ENCODE measurements at places on chromosomes 1 and 21.

DNA sequence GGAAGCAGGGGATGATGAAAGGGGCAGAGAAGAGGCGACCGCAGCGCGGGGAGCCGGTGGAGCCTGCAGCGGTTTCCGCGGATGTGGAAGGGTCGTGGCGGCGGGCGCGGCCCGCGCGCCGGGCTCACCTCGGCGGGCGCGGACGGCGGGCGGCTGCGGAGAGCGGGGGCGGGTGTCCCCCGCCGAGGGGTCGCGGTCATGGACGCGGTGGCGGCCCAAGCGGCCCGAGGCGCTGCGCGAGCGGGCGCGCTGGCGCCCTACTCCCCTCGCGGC lies 572 bp downstream of the LPGAT1 start:
- peak; percentile 25 for DNase-seq

DNA sequence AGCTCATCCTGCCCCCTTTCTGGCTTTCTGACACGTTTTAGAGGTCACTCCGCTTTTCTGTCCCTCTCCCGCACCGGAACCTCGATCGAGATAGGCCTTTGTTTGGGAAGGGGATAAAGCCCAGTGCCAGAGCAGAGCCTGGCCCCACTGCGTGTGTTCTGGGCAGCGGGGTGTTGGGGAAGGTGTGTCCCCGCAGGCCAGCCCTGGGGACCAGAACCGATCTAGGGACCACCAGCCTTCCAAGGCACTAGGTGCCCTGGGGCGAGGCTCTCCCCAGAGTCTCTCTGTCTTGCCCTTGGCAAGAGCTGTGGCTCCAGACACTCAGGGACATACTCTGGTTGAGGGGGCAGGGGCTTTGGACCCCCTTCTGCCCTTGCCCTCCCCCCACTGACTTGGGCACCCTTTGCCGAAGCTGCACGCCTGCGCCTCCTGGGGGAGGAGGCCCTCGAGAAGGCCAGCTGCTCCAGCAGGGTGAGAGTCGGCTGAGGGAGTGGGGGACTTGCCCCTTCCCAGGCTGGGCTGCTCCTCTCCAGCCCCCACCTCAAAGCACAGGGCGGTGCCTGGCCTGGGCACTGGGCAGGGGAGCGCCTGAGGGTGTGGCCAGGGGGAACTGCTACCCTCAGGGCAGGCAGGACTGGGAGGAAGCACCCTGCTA lies 16.4 kb downstream of the PRXL2B start:
- no peak for DNase-seq

DNA sequence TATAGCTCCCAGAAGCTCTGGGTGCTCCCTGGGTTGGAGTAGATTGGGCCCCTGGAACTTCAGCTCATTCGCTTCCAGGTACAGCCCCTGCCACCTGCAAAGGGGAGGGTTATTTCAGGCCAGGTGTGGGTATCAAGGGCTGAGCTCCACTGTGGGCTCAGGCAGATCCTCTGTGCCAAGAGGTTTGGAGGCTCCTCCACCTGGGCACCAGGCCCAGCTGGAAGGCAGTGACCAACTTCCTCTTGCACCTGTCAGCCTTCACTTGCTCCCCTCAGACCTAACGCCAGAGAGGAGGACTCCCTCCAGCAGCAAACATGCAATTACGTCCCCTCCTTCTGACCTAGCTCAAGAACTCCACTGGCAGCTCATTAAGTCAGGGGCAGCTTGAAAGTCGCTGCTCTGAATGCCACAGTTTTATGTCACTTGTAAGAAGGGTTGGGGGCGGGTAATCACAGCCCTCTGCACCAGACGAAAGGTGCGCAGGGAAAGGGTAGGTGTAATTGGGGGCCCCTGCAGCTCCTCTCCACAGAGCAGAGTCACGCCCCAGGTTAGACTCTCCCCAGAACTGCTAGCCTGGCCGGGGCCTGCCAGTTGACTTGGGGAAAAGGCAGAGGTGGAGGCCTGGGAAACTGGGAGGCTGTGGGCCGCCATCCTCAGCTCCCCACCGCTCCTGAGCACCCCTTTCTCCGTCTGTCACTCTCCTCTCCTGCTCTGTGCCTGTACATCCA lies 125.0 kb upstream of the TMPRSS2 start:
- DNase-seq: no peak

- DNase-seq: no peak
These were observed 195.1 kb downstream of the CRB1 start for GRCh38 chr1:197463142-197463541.

DNA sequence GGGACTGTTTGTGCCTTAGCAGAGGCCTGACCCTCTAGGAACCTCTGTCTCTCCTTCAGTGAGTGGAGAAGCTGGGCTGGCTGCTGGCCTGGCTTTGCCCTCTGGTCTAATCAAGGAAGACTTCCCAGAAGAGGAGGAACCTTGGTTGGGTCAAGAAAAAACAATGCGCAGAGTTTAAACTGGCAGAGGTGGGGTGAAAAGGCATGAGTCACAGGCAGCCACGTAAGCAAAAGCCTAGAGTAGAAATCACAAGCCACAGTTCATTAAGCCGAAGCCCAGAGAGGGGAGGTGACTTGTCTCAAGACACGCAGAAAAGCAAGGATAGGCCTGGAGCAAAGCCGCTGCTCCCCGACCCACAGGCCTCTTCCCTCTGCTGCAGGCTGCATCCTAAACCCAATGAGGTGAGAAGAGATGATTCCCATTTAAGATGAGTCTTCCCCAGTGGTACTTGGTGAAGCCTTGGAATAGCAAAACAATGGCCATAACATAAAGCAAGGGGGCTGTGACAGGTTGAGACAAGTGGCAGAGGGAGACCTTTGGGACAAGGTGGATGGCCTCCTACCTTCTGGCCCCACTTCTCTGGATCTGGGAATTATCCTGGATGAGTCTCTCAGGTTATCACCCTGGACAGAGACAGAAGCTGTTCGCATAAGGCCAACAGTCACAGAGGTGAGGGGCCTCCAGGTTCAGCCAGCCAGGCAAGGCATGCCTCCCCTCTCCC lies 7.7 kb downstream of the PDZK1IP1 start:
- no peak for DNase-seq

DNA sequence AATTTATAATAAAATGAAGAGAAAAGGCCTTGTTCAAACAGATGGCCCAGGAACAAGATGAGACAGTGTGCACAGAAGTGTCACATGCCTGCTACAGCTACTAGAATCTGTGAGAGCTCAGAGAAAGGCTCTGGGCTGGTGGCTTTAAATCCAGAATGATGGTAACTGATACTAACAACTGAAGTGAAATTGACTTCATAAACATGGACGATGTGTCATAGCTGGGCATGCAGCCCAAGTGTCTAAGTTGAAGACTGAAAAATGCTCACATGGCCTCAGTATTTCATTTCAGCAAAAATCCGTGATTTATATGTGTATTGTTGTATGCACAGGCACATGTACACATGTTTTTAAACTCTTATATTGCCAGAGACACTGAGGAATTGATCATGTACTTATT lies 208.3 kb upstream of the RUNX1 start:
- DNase-seq: no peak

- no peak for DNase-seq
These were observed 16.9 kb upstream of the VANGL1 start for GRCh38 chr1:115624859-115625258.

DNA sequence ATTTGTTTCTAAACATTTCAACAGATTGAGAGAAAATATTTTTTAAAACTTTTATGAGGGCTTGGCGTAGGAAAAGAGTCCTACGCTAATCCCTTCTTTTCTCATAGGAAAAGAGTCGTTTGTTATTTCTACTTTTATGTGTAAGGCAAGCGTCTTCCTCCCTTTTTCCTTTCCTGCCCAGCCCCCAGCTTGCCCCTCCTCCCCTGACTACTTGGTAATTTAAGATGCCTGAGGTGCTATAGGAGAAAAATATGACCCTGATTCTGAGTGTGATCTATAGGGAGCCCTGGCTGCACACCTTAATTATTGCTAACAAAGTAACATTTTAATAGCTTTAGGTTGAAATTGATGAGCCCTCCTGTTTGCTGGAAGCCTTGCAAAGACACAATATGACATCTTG lies 373.6 kb downstream of the PBX1 start:
- DNase-seq: no peak

DNA sequence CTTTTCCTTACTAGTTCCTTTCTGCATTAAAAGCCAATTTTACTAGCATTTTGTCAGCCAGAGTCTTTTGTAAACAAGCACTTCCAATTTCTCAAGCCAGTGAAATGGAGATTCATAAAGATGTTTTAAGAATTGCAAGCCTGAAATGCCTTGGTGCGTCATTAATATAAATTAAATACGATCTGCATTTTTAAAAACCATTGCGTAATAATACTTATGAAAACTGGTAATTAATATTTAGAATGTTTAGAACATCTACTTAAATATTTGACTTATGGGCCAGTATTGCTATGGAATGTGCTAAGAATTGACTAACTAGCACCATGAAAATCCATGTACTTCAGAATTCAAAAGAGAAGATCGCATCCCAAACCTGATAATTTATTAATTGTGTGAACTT lies 89.1 kb upstream of the PROX1 start:
- no peak for DNase-seq

DNA sequence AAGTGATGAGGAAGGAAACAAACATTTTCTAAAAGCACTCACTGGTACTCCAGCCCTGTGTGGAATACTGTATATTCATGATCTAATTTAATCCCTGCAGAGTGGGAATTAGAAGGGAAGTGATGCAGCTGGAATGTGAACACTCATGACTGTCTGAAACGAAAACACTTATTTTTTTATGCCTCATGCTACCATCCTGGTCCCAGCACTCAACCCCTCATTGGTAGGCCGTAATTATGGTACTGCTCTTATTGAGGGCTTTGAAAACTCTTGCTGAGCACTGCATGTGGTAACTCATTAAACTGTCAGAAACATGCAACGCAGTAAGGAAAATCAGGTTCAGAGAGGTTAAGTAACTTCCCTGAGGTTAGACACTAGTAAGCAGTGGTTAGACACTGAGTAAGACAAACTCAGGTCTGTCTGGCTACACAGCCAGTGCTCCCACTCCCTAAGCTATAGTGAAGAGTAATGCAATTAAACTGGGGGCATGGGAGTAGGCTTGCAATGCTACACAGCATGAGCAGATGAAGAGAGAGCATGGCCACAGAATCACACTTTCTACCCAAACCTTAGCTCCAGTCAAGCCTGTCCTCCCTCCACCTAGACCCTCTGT lies 17.3 kb upstream of the TNFSF4 start:
- DNase-seq: no peak

GRCh38 chr1:84269306-84269705 lies 32.2 kb upstream of the SAMD13 start:
- no peak for DNase-seq

- no peak for DNase-seq
These were observed 502.9 kb upstream of the ZRANB2 start for GRCh38 chr1:71583756-71584155.

- no peak for DNase-seq
These were observed 71.6 kb downstream of the RD3 start for GRCh38 chr1:211420389-211420788.

GRCh38 chr1:30533141-30533540 lies 190.2 kb downstream of the MATN1 start:
- DNase-seq: no peak

DNA sequence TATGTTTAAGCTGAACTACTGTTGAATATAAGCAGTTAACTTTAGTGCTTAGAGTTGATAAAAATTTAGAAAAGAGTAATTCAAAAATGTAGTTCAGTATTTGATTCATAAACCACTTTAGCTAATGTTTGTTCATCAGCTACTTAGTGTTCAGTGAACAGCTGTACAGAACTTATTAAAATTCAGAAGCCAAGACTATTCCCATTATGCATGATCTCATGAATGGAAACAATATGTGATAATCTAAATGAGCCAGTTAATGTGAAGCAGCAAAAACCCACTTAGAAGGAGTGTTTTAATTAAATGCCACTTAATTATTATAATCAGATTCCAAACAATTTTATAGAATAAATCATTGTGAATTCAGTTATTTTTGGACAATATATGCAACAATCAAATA lies 92.9 kb upstream of the NEGR1 start:
- DNase-seq: no peak

GRCh38 chr1:181151378-181152326 lies 63.2 kb downstream of the IER5 start:
- DNase-seq: no peak

- no peak for DNase-seq
These were observed 141.4 kb downstream of the SYF2 start for GRCh38 chr1:25090707-25091422.

GRCh38 chr1:7606096-7606495 lies 165.0 kb upstream of the VAMP3 start:
- DNase-seq: no peak

DNA sequence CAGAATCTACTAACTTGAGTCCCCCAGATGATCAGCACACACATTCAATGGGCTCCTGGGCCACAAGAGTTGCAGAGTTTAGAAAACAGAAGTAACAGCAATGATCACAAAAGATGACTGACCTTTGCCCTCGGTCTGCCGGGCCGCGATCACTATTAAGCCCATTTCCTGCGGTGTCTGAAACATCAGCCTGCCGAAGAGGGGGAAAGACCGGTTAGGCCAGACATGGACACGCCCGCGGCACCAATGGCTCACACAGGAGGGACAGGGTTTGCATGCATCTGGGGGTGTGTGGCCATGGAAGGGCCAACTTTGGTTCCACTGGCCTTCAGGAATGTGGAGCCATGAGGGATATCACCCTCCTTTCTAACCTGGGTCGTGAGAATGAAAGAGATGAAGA lies 68.2 kb downstream of the SIM2 start:
- DNase-seq: no peak

GRCh38 chr1:24864370-24864777 lies 65.7 kb downstream of the RUNX3 start:
- DNase-seq: no peak

DNA sequence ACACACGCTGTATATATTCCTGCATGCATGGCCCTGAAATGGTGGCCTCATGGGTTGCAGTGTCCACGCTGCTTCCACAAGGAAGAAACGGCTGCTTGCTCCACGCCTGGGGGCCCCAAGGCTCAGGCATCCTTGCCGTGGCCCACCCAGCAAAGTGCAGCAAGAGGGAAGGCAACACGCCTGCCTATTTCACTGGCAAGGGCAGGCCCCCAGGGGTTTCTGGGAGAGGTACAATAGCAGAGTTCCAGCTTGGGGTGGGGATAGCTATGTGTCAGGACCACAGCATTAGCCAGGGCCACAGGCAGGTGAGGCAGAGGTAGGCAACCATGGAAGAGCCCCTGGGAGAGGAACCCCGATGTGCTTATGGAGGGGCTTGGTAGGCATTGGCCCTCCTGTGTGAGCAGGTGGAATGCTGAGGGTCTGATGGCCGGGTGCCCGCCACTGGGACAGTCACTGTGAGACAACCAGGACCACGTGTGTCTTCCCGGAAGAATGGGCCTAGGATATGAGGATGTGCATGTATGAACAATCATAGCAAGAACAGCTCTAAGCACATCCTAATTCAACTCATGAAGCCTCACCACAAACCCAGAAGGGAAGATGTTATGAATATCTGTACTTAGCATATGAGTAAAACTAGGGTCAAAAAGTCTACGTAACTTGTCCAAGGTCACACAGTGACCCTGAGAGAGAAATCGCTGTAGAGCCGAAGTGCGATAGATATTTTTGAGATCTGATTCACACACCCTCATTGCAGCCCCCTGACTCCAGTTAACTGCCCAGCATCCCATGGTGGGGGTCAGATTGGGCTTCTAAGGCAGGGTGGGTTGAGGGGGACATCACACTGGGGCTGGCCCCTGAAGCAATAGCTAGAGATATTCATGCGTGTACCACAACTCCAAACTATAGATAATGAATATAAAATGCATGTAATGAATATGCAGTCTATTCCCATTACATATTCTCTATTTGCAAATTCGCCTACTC lies 11.8 kb downstream of the TFF2 start:
- no peak for DNase-seq
